ENCODE measurements at places on chromosomes 4 and X.

- no peak for DNase-seq
Measured at GRCh38 chrX:23797371-23798128, 14.6 kb downstream of the SAT1 start.

- DNase-seq = no peak
Measured at GRCh38 chrX:13965531-13965930, 64.2 kb downstream of the GEMIN8 start.

DNA sequence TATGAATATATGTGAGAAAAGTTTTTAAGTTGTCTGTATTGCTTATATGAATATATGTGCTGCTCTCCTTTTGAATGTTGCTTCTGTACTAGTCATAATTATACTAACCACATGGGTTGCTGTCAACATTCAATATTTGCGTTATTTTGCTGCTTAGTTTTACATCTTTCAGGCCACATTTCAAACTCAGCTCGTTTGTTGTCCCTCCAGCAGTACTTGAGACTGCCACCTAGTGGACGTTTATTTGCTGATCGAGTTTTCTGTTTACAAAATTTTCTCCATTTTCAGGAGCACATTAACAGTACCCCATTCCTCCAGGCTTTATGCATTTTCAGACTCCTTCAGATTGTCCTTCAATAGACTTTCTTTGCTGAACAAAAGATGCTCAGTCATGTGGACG lies 75.8 kb downstream of the NUDT11 start:
- DNase-seq = peak; percentile 14

DNA sequence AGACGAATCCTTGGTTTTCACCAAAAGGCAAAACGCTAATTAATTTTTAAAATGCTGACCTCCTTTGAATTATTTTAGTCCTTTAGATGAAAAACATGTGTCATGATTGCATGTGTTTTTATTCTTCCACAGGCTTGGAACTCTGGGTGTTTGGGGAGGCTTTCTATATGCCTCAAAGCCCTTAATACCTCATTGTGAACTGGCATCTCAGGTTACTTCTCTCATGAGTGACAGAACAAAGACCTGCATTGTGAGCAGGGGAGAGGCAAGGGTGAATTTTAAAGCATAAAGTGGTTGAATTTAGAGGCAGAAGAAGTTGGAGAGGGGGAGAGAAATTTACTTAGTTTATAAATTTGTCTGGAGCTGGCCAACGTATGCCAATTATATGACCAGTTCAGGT lies 119.5 kb downstream of the ARSF start:
- no peak for DNase-seq

- no peak for DNase-seq
Measured at GRCh38 chrX:2388669-2389068, 112.1 kb downstream of the DHRSX start.

GRCh38 chr4:28435314-28435713 lies 1574.7 kb downstream of the STIM2 start:
- peak; percentile 38 for DNase-seq

DNA sequence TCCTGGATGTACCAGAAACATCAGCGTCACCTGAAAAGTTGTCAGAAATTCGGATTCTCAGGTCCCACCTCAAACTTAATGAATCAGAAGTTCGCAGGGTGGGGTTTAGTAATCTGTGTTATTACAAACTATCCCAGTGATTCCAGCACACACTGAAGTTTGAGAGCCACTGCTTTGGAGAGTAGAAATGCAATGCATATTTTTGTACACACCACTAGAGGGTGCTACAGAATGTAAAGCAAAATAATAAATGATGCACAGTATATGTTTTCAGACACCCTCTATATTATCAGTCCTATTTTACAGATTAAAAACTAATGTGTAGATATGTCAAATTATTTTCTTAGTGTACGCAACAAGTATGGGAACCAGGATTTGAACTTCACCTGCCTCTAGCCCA lies 2.4 kb upstream of the MORF4L2 start:
- DNase-seq = peak; percentile 20

- no peak for DNase-seq
Measured at GRCh38 chrX:84168095-84168494, 19.9 kb downstream of the RPS6KA6 start.

DNA sequence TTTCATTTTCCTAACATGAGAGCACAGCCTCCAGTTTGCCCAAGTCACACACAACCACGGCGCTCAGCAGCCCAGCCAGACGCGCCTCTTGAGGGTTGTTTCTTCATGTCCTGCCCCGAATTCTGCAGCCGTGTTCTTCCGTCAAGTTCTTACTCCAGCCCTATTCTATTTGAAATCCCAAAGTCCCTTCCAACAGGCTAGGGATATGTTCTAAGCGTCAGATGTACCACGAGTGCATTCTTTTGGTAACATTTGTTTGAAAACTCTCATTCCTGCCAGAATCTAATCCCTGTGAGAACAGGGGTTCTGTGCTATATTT lies 23.1 kb downstream of the ACSL1 start:
- peak; percentile 64 for DNase-seq

GRCh38 chr4:53538756-53539155 lies 52.5 kb downstream of the LNX1 start:
- DNase-seq = peak; percentile 92

DNA sequence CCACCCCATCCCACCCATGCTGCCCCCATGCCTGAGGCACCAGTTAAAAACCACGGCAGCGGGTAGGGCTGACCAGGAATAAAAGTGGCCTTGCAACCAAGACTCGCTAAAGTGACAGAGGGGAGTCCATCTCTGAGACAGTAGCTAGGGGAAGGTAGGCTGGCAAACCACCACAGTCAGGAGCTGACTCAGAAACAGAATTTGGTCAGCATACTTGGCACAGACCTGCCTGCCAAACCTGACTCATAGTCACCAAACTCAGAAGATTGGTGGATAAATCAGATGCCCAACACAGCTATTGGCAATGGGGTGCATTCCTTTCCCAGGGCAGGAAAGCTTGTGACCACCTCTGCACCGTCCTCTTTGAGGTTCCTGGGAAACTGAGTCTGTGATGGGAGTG lies 193.8 kb downstream of the BCOR start:
- DNase-seq = no peak

DNA sequence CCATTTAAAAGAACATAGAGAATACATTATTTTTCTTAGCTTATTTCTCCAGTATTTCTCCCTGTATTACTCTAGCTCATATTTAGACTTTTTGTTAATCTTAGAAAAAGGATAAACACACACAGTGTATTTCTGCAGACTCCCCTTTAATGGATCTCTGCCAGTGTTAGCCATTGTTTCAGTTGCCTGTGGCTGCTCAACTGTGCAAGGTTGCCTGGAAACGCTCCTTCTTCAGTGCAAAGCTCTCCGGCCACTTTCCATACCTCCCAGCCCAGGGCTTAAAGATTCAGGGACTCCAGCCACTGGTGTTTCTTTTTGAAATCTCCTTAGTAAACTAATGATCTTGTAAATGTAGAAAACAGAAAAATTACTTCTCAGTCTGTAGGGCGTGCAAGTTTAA lies 104.9 kb downstream of the SLIT2 start:
- DNase-seq = peak; percentile 61

- no peak for DNase-seq
Measured at GRCh38 chrX:149837639-149838038, 43.3 kb upstream of the MAGEA8 start.

All from muscle of back (tissue), 13 donors.